Effector memory CD8-positive, alpha-beta T cell (primary cell): ENCODE measurements at places on chromosomes 12 and 14.

GRCh38 chr14:75440733-75441477, 13.1 kb downstream of the JDP2 start:
- peaks cover 5% of the 10 kb centered on the region for H3K27me3 ChIP-seq
- H3K27ac ChIP-seq: no peak overlapping the region
- H3K36me3 ChIP-seq: no peaks in the 10 kb centered on the region

DNA sequence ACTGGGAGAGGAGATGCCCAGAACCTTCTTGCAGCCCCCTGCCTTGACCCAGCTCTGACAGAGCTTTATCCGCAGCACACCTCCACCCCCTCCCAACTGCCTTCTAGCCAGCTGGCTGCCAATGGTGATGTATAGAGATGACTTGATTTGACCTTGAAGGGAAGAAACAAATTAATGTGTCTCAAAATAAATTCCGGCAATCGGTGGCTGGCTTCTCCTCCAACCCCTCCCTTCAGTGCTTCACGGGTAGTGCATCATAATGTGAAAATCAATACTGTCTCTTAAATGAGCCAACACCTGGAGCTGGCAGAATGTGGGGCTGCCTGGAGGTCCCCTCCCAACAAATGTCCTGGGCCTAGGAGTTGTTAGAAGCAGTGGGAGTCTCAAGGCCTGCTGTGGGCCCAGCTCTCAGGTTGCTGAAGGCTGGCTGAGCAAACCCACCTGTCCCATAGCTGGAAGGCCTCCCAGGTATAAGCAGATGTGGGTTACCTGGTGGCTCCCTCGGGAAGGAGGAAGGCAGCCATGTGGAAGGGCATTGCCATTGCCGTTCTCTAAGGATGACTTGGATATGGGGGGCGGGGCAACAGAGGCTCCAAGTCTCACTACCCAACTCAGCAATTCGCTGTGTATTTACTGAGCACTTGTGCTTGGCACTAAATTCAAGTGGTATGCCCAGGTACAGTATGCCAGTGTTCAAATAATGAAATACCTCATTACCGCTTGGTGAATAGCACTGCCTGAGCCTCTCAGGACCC, 23.2 kb downstream of the HSPB8 start:
- DNase-seq: no peak
- no peak overlapping the region for H3K27ac ChIP-seq
- H3K36me3 ChIP-seq: no peaks in the 10 kb centered on the region
- H3K4me1 ChIP-seq: no peaks in the 10 kb centered on the region
- H3K4me3 ChIP-seq: no peak overlapping the region

- no peaks in the 10 kb centered on the region for H3K36me3 ChIP-seq
- DNase-seq: peak; percentile 40
- H3K27me3 ChIP-seq: no peaks in the 10 kb centered on the region
- H3K4me1 ChIP-seq: peaks cover 4% of the 10 kb centered on the region
- H3K4me3 ChIP-seq: peak overlapping the region; percentile 7
- peak overlapping the region; percentile 44 for H3K27ac ChIP-seq
Measured at GRCh38 chr12:104790296-104791125, 167.6 kb downstream of the SLC41A2 start.

GRCh38 chr14:42862114-42862513, 1255.4 kb downstream of the LRFN5 start:
- H3K27me3 ChIP-seq: no peaks in the 10 kb centered on the region
- H3K27ac ChIP-seq: no peak overlapping the region
- no peaks in the 10 kb centered on the region for H3K36me3 ChIP-seq
- H3K4me1 ChIP-seq: no peaks in the 10 kb centered on the region
- no peak overlapping the region for H3K4me3 ChIP-seq

DNA sequence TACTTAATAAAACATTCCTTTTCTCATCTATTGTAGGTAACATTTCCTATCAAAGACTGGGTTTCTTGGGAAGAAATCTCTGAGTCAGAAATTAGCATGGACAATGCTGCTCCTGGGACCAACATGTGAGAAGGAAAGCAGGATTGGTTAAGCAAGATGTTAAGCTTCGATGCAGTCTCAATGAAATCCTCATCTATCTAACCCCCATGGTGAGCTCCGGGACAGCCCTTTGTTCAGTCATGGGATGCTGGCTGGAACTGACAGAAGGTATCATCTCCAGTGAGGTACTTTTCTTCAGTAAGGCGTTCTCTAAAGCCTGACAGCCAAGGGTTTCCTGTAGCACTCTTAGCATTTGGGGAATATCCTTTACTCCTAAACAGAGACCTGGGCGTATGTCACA, 82.8 kb upstream of the SINHCAF start:
- no peaks in the 10 kb centered on the region for H3K4me1 ChIP-seq
- H3K36me3 ChIP-seq: peaks cover 3% of the 10 kb centered on the region
- H3K27ac ChIP-seq: no peak overlapping the region
- peaks cover 7% of the 10 kb centered on the region for H3K27me3 ChIP-seq
- H3K4me3 ChIP-seq: no peak overlapping the region

DNA sequence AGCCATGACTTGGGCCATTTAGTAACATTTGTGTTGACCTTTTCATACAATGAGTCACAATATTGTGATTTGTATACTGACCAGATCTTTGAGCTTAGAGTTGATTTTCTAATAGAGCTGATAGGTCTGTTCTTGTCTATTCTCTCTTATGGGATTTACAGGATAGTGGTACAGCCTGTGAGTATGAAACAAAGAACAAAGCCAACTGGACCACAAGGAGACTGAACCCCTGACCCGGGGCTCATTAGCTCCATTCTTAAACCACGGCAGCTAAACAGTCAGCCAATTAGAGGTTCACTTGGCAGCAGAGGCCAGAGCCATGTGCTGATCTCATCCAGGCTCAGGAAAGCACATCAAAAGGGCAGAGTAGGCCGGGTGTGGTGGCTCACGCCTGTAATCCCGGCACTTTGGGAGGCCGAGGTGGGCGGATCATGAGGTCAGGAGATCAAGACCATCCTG, 59.1 kb upstream of the GNPNAT1 start:
- H3K4me3 ChIP-seq: no peak overlapping the region
- DNase-seq: no peak
- no peaks in the 10 kb centered on the region for H3K27me3 ChIP-seq
- H3K36me3 ChIP-seq: peaks cover under 1% of the 10 kb centered on the region
- no peak overlapping the region for H3K27ac ChIP-seq

- DNase-seq: no peak
- no peak overlapping the region for H3K27ac ChIP-seq
Measured at GRCh38 chr12:38161123-38162000, 155.2 kb upstream of the ALG10B start.

DNA sequence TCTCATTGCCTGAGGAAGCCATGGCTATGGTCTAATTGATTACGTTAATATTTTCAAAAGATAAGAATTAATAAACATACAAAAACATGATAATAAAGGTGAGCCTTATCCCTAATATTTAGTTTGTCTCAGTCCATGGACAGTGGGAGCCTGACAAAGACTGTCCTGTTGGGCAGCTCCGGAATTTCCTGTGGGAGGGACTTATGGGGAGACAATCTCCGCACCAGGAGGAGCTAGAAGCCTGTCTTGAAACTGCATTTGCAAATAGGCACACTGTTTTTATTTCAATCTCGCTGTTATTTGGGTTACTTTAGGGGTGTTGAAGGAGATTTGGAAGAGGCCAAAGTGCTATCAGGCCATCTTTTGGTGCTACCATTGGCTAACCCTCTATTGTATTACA, 50.8 kb upstream of the ZDHHC17 start:
- H3K27me3 ChIP-seq: no peaks in the 10 kb centered on the region
- H3K4me3 ChIP-seq: no peak overlapping the region
- no peak for DNase-seq

DNA sequence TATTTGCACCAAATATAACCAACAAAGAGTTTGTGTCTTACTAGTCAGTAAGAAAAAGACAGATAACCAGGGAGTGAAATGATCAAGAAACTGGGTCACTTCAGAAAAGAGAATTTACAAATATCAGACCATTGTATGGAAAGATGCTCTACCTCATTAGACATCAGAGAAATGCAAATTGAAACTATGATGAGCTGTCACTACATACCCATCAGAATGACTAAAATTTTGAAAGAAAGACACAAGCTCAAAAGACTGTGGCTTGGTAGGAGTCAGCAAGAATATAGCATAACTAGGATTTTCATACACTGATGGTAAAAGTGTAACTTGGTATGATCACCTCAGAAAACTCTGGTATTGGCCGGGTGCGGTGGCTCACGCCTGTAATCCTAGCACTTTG, 247.2 kb downstream of the BMP4 start:
- DNase-seq: no peak
- no peak overlapping the region for H3K4me3 ChIP-seq
- H3K36me3 ChIP-seq: no peaks in the 10 kb centered on the region
- no peak overlapping the region for H3K27ac ChIP-seq

DNA sequence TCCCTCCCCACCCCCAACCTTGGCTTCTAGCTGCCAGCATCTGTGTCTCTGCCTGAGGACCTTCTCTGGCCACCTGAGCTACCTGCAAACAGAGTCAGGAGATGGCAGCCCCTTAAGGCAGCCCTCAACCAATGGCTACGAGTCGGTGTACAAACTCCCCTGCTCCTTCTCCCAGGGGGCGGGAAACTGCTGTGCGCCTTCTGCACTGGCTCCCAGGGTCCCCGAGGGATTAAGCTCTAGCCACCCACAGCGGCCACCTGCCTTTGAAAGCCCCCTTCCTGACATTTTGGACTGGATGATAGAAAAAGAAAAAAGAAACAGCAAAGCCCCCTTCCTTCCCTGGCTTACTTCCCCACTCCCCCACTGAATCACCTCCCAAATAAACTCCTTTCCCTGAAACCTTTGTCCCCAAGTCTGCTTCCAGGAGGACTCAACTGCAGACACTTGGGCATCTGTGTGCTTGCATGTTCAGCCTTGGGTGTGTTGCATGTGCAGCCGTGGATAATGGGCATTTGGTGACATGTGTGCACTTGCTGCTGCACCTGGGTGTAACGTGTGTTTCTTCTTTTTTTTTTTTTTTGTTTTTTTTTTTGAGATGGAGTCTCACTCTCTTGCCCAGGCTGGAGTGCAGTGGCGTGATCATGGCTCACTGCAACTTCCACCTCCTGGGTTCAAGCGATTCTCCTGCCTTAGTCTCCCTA, 6.0 kb downstream of the SDS start:
- H3K4me1 ChIP-seq: no peaks in the 10 kb centered on the region
- DNase-seq: no peak
- no peak overlapping the region for H3K27ac ChIP-seq

GRCh38 chr12:92595663-92596062, 107.1 kb upstream of the PLEKHG7 start:
- no peaks in the 10 kb centered on the region for H3K27me3 ChIP-seq
- no peak for DNase-seq
- H3K27ac ChIP-seq: peak overlapping the region; percentile 99
- H3K36me3 ChIP-seq: peaks cover 24% of the 10 kb centered on the region
- H3K4me1 ChIP-seq: peaks cover 26% of the 10 kb centered on the region

- H3K27ac ChIP-seq: peak overlapping the region; percentile 35
- peaks cover 2% of the 10 kb centered on the region for H3K27me3 ChIP-seq
- no peak overlapping the region for H3K4me3 ChIP-seq
- no peak for DNase-seq
- H3K4me1 ChIP-seq: peaks cover 65% of the 10 kb centered on the region
Measured at GRCh38 chr12:108332791-108333382, 6.2 kb downstream of the CMKLR1 start.

DNA sequence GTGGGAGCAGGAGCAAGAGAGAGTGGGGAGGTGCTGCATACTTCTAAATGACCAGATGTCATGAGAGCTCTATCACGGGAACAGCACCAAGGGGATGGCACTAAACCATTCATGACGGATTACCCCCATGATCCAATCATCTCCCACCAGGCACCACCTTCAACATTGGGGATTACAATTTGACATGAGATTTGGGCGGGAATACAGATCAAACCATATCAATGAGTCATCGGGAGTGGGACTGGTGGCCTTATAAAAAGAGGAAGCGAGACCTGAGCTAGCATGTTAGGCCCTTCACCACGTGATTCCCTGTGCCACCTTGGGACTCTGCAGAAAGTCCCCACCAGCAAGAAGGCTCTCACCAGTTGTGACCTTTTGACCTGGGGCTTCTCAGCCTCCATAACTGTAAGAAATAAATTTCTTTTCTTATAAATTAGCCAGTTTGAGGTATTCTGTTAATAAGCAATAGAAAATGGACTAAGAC, 28.7 kb downstream of the COX8C start:
- H3K36me3 ChIP-seq: no peaks in the 10 kb centered on the region
- no peaks in the 10 kb centered on the region for H3K4me1 ChIP-seq
- H3K27me3 ChIP-seq: peaks cover 44% of the 10 kb centered on the region

DNA sequence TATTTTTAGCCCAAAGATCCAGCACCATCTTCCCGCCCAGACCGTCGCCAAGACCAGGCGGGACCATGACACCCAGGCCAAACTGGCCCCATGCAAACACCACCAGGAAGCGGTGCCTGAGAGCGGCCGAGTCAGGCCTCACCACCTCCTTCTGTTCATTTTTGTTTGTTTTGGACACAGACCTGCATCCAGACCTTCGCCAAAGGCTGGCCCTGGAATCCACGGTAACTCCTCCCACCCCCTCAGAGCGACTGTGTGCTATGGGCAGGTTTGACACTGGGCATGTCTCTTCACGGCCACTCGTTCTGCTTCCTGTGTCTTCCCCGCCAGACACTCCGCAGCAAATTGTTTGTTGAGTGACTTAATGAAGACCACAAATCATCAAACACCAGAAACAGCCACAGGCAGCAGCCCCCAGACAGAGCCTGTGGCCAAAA, 47.1 kb downstream of the NCOR2 start:
- peaks cover 12% of the 10 kb centered on the region for H3K4me1 ChIP-seq
- no peak overlapping the region for H3K27ac ChIP-seq
- H3K4me3 ChIP-seq: no peak overlapping the region
- H3K36me3 ChIP-seq: no peaks in the 10 kb centered on the region
- H3K27me3 ChIP-seq: no peaks in the 10 kb centered on the region
- DNase-seq: no peak

- no peak overlapping the region for H3K4me3 ChIP-seq
- H3K36me3 ChIP-seq: no peaks in the 10 kb centered on the region
- no peak for DNase-seq
- no peaks in the 10 kb centered on the region for H3K27me3 ChIP-seq
Measured at GRCh38 chr14:26897196-26897595, 299.4 kb upstream of the NOVA1 start.

GRCh38 chr12:130068741-130069140, 93.5 kb upstream of the FZD10 start:
- H3K4me3 ChIP-seq: no peak overlapping the region
- DNase-seq: no peak
- no peaks in the 10 kb centered on the region for H3K36me3 ChIP-seq
- no peaks in the 10 kb centered on the region for H3K27me3 ChIP-seq
- no peaks in the 10 kb centered on the region for H3K4me1 ChIP-seq

GRCh38 chr12:52600071-52600470, 1.2 kb downstream of the KRT72 start:
- peaks cover 47% of the 10 kb centered on the region for H3K27me3 ChIP-seq
- no peaks in the 10 kb centered on the region for H3K4me1 ChIP-seq
- H3K36me3 ChIP-seq: no peaks in the 10 kb centered on the region
- no peak overlapping the region for H3K4me3 ChIP-seq
- no peak for DNase-seq
- no peak overlapping the region for H3K27ac ChIP-seq

DNA sequence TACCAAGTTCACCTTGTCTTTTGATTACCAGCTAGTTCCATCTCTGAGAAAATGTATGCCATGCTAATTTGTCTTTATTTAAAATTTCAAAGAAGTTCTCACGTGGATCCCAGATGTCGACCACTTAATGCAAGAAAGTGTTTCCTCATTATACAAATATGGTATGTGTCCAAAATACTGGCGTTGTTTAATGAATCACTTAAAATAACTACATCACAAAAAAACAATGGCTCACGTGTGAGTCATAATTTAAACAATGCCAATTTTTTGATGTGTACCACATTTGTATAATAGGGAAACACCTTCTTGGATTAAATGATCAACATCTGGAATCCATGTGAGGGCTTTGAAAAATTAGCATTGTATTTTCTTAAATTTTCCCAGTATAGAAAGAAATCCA, 40.8 kb downstream of the DBX2 start:
- no peaks in the 10 kb centered on the region for H3K4me1 ChIP-seq
- H3K27ac ChIP-seq: no peak overlapping the region
- no peak overlapping the region for H3K4me3 ChIP-seq
- no peaks in the 10 kb centered on the region for H3K36me3 ChIP-seq
